ENCODE measurements at places on chromosomes 6 and 20.

DNA sequence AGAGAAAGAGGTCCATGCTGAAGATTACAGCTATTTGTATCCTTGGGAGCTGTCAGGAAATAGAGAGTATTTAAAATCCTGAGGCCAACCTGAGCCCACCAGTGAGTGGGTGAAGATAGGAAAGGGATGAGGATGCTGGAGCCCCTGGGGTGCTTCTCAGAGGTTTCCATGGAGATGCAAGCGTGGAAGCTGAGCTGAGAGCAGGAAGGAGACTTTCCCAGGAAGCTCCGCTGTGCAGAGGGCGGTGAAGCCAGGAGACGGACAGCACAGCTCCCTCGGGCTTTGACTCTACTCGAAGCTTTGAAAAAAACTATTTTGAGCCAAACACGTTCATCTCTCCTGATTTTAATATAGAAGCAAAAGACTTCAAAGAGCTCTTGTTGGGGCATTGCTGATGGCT, 222.1 kb downstream of the SMOC2 start:
- DNase-seq = no peak

DNA sequence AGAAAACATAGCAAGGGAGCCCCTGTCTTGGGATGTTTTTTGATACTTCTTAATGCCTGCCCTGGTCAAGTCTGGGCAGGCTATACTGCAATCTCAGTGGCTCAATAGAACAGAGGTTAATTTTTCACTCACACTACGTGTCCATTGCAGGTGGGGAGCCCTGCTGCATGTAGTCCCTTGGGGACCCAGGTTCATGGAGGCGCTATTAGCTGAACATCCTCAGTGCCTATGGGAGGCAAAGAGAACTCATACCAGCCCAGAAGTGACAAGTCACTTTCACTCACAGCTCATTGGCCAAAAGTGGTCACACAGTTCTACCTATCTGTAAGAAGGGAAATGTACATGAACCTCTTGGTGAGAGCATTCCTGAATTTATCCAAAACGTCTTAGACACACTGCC, 23.2 kb downstream of the CGA start:
- no peak for DNase-seq

GRCh38 chr6:108348655-108349349, 53.9 kb downstream of the AFG1L start:
- no peak for DNase-seq

DNA sequence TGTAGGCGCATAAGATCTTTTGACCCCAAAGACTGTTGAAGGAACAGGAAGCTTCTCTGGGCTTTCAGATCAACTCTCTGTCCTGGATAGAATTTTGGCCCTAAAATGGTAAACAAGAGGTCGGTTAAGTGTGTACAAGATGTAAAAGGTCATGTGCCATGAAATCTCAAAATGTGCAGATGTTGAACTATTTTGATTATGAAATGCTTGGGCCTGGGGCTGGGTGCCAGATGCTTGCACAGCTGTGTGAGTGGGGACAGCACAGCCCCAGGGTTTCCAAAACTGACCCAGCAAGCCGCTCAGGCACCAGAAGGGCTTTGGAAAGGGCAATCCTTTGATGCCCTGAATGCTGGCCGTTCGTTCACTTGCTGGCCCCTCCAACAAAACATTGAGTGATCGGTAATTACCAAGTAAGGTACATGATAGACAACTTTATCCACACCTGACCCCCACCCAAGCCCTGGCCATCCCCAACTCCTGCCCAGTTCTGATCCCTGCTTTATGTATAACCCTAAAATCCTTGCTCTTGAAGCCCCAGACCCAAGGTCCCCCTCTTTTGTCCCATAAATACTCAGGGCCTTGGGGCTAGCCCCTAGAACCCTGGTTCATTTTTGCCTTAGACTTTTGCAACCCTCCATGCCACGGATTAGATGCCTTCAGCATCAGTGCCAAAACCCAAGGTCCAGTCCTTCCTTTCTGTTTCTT, 1.9 kb downstream of the TMEM239 start:
- DNase-seq = no peak

- no peak for DNase-seq
Observed at GRCh38 chr6:36463676-36464075, 20.9 kb downstream of the KCTD20 start.
